IMR-90 (cell line): ENCODE measurements at places on chromosomes 5 and 9. TPM values are rescaled to one million over a fixed set of nuclear protein-coding genes. Genes with fewer than 3 reads are reported as not detected.

GRCh38 chr5:115320515-115320914, 24.1 kb upstream of the CCDC112 start:
- 0 out of 2 replicates have a peak, but pooled peaks cover 2% of the 10 kb centered on the region for H3K27me3 ChIP-seq
- no peaks in the 10 kb centered on the region for H3K4me1 ChIP-seq
- H3K4me3 ChIP-seq: no peak overlapping the region
- H3K27ac ChIP-seq: no peak overlapping the region
- DNase-seq: no peak
- H3K36me3 ChIP-seq: no peaks in the 10 kb centered on the region

The GKAP1 gene
- 0.18 and 1.7 TPM in 2 replicates for total RNA-seq

The DND1 gene
- total RNA-seq: under 0.01 TPM in 2 replicates

The PPP2R2B gene
- total RNA-seq: not detected in 2 replicates
